Activated T-helper 2 cell treated with anti-CD3 and anti-CD28 coated beads, Interferon-gamma antibody, Interleukin-2, Interleukin-4, amounts not matched to agents 10 μg/mL and 5 μg/mL and 100 μg/mL, durations not matched to agents 14 hours and 24 hours and 36 hours (primary cell): ENCODE measurements at places on chromosomes 6 and 20.

DNA sequence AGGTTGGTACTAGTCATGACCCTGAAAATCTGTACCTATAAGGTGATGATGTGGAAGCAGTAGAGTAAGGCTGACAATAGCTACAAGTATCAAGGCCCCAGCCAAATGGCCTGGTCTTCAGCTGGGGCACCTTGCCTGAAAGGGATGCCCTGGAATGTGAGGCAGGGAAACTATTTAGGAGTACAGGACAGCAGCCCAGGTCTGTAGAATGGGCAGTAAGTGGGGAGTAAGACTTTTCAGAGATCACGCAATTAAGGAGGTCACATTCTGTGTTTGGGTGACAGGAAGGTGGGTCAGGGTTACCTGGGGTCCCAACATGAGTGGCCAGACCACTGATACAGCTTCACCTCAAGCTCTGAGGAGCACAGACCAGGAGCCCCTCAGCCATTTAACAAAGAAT is 9.4 kb downstream of the SLC35F1 start:
- DNase-seq = no peak

DNA sequence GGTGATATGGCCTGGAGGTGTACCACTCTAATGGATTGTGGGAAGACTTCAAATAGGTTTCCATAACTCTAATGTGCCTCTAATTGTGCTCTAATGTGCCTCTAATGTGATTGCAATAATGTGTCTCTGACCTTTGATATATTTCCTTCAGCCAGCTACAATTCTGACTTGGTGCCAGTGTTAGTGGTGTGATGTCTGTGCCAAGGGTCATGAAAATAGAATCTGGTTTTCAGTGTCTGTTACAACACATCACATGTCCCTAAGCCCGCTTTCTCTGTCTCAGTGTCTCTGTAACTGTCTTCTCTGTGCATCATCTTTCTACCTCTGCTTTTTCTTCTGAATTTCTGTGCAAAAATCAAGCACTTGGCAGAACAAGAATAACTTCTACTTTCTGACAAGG is 77.2 kb upstream of the ECI2 start:
- DNase-seq = no peak

DNA sequence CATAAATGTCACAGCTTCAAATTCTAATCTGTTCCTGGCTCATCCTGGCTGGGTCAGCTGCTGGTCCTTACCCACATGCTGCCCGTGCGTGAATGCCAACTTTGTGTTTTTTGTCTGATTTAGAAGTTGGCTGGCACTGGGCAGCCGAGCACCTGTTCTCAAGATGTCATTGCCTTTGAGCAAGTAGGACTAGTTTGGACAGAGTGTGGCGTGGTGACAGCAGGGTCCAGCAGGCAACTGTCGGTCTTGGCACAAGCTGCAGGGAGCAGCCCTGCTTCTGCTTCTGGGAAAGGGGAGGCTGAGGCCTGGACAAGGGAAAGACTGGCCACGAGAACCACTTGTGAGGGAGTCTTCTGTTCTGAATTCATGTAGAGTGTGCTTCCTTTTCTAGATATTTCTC is 26.4 kb upstream of the ADRM1 start:
- no peak for DNase-seq

DNA sequence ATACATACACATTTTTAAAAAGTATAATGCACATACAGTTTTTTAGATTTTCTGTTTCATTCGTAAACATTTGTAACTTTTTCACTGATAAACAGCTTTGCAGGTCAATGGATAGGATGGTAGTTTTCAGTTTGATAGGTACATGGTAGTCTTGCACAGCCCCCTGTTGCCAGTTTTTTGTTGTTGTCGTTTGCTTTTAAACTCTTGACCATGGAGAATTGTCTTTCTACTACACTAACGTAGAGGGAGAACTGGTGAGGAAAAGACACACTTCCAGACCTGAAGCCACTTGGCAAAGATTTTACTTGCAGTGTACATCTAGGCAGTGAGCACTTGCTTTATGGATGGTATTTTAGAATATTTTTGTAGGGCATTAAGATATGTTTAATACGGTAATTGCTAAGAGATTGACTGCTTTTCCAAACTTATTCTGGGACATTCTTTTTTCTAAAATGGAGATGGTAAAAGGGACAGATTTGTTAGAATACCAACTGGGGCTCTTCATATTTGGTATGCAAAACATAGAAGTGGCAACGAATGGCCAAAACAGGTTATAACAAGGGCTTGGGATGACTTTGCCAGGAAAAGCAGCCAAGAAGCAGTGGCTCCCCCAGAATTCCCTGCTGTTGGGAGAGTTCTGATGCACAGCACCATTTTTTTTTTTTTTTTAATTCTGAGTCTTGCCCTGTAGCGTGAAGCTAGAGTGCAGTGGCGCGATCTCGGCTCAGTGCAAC is 1.5 kb downstream of the PYGB start:
- no peak for DNase-seq

DNA sequence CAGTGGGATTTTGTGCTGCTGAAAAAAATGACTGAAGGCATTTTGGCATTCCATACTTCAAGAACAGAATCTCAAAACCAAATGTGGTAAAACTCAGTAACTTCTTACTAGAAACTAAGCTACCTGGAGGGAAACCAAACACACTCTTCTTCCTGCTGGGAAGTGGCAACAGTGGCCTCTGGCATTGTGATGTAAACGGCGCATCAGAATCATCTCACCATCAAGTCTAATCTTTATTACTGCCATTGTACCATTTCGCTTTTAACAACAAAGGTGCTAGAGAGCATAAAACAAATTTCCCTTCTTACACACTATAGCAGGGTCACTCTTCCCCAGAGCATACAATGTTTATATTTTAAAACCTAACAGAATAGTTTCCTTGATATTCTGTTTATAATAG is 101.6 kb upstream of the CEP162 start:
- DNase-seq = no peak

GRCh38 chr6:46134216-46134615 is 4.4 kb downstream of the ENPP4 start:
- no peak for DNase-seq

DNA sequence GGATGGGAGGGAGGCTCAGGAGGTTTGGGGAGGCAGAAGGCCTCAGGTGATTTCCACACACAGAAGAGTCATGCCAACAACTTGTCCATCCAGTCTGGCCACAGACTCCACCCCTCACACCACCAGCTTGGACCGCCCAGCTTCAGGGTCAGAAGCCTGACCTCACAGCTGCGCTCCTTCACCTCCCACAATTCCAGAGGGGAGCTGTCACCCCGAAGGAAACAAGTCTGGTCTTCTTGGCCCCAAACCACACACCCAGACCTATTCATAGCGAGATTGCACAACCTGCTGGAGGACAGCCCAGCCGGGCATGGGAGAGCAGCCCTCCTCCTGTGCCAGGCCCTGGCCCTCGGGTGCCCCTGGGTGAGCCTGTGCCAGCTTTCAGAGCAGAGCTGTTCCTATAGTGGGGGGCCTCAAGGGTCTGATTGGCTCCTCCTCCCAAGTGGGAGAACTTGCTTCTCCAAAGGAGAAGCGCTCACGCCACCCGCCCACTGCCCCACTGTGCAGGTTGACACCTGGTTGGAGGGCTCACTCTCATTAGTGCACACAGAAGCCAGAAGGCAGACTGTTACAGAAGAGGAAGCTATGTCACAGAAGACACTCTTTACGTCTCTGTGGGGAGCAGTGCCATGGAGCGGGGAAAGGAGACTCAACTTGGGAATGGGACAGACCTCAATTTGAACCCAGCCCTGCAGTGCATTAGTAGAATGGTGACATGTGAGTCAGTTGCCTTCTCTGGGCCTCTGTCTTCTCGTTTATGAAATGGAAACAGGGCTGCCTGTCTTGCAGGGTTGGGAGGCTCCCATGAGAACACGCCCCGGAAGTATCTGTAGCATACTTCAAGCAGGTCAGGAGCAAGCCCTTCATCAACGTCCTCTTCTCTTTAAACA is 128.8 kb downstream of the FOXO3 start:
- DNase-seq = no peak

GRCh38 chr6:43803783-43804549 is 34.0 kb downstream of the VEGFA start:
- DNase-seq = no peak

DNA sequence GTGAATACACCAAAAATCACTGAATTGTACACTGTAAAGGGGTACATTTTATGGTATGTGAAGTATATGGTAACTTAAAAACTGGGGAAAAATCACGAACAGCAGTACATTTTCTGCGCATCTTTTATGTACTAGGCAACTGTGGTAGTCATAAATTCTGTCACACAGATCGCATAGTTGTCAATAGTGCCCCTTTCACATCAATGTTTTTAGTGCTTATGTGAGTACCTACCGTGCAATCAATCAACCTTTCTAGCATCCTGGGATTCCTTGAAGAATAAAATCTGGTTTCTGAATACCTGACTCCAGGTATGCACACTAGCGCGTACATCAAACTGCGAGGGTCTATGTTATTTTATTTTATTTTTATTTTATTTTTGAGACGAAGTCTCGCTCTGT is 637 bp upstream of the RPF2 start:
- no peak for DNase-seq

- DNase-seq = no peak
Observed at GRCh38 chr6:135353113-135353512, 144.4 kb downstream of the AHI1 start.

DNA sequence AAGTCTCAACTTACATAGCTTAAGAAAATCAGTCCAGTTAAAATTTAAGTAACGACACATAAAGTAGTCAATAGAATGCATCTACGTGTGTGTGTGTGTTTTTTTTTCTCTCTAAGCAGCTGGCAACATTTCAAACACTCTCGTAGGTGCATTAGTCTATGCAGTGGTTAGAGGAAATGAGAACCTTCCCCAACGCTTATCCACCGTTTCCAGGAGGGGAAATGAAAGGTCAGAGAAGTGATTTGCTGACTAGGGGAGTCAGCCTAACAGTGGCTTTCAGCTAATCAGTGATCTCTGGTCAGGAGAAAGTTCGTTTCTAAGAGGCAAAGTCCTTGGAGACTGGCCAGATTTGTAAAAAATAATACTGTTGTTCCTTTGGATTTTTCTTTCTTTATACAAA is 806.6 kb downstream of the C6orf118 start:
- DNase-seq = no peak

GRCh38 chr6:7630792-7631191 is 40.8 kb downstream of the SNRNP48 start:
- DNase-seq = no peak
